ENCODE measurements at places on chromosomes 3 and 15. TPM values are rescaled to one million over a fixed set of nuclear protein-coding genes. Genes with fewer than 3 reads are reported as not detected.

- DNase-seq = no peak
Observed at GRCh38 chr3:157586293-157586692, 83.1 kb upstream of the VEPH1 start.

DNA sequence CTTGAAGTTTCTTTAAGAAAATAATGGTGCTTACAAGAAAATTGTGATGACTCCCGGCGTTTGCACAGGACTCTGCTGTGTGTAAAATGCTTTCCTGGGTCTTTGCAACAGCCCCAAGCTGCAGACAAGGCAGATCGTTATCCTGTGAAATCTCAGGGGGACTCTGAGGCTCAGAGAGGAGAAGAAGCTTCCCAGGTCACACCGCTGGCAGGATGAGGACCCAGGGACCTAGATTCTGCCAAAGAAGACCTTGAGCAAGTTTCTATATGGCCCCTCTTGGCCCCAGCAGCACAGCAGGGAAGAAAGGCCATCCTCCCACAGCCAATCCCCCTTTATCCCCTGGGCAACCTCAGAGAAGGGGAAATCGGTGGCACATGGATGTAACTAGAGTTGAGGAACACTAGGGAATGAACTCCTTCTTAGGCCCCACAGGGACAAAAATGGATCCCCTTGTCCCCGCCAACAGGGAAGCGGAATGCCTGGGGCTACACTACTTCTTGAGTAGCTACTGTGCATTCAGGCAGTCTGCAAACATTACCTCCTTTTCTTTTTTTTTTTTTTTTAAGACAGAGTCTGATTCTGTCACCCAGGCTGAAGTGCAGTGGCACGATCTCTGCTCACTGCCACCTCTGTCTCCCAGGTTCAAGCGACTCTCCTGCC, 72.8 kb downstream of the CPN2 start:
- no peak for DNase-seq

DNA sequence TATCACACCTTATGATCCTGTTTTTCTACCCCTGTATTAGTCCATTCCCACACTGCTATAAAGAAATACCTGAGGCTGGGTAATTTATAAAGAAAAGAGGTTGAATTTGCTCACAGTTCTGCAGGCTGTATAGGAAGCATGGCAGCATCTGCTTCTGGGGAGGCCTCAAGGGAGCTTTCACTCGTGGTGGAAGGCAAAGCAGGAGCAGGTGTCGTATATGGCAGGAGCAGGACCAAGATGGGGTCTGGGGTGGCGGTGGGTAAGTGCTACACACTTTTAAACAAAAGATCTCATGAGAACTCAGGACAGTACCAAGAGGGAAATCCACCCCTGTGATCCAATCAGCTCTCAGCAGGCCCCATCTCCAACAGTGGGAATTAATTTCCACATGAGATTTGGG, 15.4 kb upstream of the SCAP start:
- no peak for DNase-seq

The HDC gene
- total RNA-seq = not detected

The LINGO1 gene
- total RNA-seq = 93.7 TPM

- no peak for DNase-seq
Observed at GRCh38 chr3:48929358-48930035, 10.9 kb downstream of the ARIH2 start.

GRCh38 chr15:100187677-100188076, 154.1 kb downstream of the ADAMTS17 start:
- no peak for DNase-seq

The CCR4 gene
- total RNA-seq = not detected
